Cerebellar nuclear complex (tissue), 1 donor: ENCODE measurements at places on chromosomes 12 and 14.

- DNase-seq: no peak
Measured at GRCh38 chr12:56029666-56030293, 8.9 kb downstream of the IKZF4 start.

DNA sequence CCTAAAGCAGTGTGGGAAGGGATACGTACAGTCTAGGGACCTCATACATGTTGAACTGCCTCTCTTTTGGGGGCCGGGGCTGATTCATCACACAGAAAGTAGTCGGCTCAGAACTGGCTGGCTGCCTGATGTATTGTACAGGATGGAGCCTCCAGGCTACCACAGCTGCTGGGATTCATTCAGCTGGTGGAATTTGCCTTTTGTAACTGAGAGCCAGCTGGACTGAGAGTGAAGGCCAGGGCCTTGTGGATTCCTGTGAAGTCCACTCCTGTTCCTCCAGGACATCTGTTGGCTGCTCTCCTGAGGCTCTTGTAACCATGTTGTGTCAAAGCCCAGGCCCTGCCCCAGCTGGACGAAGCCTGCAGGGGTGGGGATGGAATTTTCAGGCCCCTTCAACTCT, 116.3 kb upstream of the PRICKLE1 start:
- no peak for DNase-seq

DNA sequence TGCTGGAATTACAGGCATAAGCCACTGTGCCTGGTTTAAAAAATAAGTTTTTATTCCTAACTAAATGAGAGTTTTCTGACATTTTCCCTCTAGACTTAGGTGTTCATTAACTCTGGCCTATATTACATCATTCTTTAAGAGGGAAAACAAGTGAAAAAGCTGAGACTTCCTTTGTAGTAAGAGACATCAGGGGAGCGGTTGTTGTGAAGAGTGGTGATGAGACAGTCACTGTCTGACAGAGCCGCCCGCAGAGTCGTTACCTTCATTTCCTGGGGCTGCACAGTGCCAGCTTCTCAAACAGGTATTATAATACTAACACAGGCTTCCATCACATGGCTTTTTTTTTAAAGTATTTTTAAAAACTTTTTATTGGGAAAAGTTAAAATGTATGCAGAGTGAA, 19.7 kb upstream of the TDRD9 start:
- DNase-seq: no peak

DNA sequence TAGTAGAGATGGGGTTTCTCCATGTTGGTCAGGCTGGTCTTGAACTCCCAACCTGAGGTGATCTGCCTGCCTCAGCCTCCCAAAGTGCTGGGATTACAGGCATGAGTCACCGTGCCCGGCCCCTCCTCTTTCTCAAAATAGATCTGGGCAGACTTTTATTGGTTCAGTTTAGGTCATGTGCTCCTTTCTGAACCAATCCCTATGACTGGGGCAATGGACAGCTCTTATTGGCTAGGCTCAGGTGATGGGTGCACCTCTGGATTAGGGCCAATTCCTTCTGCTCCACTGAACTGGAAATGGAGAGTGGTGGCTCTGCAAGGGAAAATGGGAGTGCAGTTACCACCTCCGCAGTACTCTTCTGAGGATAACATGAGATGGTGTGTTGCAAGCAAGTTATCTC, 6.2 kb upstream of the ATP6V0A2 start:
- no peak for DNase-seq

DNA sequence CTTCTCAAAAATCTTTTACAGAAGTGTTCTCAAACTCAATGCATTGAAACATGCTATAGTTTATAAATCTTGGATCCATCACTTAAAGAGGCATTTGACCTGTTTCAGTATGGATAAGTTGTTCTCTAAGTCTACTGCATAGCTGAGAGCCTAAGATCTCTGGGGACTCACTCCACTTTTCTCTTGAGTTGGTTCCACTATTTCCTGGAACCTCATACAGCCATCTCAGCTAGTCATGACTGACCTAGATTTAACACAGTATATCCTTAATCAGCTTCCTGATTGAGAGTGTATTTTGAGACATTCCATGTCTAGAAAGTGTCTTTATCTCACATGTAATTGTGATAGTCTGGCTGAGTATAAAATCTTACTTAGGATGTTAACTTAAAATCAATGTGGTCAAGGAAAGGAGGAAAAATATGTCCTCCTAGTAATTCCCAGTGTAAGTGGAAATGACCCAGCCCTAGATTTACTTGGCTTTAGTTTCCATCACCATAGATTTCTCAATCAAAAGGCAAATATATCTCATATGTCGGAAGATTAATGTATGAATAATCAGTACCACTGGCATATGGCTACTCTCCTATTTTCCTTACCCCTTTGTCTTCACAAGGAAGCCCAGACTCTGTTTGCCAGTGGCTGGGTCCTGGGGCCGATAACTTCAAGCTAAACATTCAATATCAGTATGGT, 61.9 kb downstream of the KICS2 start:
- no peak for DNase-seq

- DNase-seq: no peak
Measured at GRCh38 chr12:915090-915489, 34.4 kb downstream of the RAD52 start.

- DNase-seq: no peak
Measured at GRCh38 chr14:37406095-37406494, 189.0 kb downstream of the FOXA1 start.

GRCh38 chr14:77964586-77964985, 164.7 kb downstream of the ADCK1 start:
- DNase-seq: no peak

DNA sequence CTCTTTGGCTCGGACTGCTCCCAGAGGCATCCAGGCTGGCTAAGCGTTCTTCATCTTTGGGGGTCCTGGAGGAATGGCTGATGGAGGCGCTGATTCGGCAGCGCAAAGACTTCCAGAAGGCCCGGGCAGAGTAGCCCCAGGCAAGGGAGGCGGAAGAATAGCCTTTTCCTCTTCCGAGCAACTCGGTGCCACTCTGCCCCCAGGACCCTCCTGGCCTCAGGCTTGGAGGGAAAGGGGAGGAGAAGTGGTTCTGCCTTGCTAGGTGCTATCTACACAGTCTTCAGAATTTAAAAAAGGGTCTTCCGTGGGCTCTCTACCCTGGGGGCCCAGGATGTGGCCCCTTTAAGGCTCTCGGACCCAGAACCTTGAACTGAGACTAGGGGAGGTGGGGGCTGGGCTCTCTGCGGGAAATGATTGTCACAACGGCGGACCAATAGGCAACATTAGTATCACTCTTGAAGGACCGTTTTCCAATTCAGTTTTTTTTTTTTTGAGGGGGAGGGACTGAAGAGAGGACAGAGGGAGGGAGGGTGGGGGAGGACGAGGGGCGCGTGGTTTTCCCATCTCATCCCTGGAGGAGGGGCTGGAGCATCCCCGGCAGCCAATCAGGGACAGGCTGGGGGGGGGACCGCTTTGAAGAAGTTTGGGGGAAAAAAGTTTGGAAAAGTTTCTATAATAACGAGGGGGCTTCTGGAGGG, at the start of gene NFATC4:
TSS of gene NFATC4 (plus strand) at position 671 of the 698 bp plus-strand sequence. CDS start 157 bp downstream, outside the sequence.
- no peak for DNase-seq

DNA sequence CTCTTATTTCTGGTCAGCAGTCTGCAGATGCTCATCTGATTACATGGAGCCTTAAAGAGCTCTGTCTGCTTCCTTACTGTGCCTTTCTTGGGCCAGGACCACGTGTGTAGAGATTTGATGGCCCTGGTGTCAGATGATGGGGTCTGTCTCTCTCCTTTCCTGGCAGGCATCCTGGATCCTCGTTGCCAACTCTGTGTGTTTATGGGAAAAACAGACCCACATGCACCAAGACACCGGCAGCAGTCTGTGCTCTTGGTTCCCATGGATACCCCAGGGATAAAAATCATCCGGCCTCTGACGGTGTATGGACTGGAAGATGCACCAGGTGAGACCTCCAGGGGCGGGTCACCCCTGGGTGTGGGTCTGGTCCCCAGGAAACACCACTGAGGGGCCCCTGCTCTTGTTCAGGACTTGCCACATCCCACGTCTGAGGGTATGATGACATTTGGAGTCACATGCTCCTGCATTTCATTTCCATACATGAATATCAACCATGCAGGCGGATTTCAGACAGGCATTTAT, 18.5 kb upstream of the ALDH2 start:
- DNase-seq: no peak

DNA sequence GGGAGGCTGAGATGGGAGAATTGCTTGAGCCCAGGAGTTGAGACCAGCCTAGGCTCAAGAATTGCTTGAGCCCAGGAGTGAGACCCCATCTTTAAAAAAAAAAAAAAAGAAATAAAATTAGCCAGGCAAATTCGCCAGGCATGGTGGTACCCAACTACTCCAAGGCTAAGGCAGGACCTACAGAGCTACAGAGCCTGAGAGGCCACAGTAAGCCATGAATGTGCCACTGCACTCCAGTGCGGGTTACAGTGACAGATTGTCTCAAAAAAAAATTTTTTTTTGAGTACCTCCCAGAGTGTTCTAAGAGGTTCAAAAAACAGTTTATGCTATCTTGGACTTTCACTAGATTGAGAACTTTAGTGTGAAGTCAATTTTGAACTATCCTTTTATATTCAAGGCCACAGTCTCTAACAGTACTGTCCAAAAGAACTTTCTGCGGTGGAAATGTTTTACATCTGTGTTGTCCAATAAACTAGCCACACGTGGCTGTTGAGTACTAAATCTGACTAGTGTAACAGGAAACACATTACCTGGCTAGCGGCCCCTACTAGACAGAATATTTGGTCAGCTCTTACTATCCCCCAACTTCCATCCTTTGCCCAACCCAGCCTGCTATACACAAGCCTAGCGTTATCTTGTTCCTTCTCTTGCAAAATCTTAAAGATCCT, 2.4 kb downstream of the RPL36AL start:
- no peak for DNase-seq

- no peak for DNase-seq
Measured at GRCh38 chr12:45994736-45995135, 4.4 kb upstream of the SCAF11 start.

GRCh38 chr14:54935958-54936357, 33.3 kb upstream of the GCH1 start:
- DNase-seq: no peak

- no peak for DNase-seq
Measured at GRCh38 chr12:68977335-68977734, 44.4 kb upstream of the CPM start.

DNA sequence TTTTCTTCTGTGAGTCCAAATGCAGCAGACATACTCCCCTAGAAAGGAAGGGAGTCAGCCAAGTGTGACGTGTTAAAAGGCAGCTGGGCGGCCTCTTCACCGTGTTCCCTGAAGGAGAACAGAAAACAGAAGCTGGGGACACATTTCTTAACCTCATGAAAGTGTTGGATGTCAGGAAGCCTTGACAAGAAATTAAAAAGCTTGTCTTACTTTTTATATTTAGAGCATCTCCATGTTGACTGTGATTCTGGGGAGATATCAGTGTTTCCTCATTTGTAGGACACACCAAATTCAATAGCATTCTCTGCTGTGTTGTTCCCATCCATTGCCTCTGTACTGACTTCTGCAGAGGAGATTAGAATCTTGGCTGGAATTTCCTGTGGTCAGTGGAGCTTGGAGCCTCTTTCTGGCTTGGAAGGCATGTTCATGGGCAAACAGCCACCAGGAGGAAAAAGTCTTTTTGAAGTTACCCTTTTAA, 93.7 kb downstream of the RMST start:
- no peak for DNase-seq

DNA sequence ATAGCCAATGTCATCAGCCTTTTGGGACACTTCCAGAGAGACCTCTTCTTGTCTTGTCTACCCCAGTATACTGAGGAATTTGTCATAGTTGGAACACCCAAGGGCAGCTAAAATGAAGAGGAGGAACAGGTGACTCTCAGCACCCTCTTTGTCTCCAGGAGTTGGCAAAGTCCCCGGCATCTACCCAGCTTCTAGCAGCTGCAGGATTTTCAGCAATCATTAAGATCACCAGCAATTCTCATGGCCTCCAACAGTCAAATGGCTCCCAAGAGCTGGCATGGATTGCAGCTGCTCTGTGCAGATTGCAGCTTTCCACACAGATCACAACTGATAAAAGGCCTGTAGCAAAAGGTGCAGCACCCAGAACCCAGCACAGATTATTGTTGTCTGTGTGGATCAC, 32.9 kb downstream of the RERGL start:
- DNase-seq: no peak

DNA sequence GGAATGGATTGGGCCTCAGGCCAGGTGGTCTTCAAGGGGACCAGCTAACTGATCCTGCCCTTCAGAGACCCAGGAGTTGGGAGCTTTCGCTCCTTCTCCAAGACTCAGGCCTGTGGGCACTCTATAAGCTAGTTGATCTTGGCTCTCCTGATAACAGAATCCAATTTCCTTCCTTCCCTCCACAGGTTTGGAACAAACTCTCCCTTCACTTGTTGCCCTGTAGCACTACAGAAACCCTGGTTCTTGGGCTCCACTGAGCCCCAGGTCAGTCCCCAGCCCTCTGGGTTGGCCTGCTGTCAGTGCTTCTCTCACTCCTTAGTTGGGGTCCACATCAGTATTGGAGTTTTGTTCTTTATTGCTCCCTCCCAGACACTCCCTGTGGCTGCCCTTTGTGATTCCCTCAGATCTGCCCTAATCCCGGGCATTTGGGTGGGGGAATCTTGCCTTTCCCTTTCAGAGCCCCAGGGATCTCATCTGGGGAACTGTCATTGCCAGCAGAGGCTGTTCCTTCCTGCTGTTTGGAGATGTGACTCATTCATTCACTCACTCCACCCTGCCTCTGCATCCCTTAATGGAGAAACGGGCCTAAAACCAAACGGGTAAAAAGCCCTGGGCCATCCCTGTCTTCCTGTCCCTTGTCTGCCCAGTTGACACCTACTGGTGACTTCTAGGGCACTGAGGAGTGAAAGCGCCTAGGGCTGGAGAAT, 4.4 kb upstream of the GPD1 start:
- DNase-seq: no peak

- DNase-seq: no peak
Measured at GRCh38 chr14:90381999-90382451, 14.8 kb upstream of the CALM1 start.

DNA sequence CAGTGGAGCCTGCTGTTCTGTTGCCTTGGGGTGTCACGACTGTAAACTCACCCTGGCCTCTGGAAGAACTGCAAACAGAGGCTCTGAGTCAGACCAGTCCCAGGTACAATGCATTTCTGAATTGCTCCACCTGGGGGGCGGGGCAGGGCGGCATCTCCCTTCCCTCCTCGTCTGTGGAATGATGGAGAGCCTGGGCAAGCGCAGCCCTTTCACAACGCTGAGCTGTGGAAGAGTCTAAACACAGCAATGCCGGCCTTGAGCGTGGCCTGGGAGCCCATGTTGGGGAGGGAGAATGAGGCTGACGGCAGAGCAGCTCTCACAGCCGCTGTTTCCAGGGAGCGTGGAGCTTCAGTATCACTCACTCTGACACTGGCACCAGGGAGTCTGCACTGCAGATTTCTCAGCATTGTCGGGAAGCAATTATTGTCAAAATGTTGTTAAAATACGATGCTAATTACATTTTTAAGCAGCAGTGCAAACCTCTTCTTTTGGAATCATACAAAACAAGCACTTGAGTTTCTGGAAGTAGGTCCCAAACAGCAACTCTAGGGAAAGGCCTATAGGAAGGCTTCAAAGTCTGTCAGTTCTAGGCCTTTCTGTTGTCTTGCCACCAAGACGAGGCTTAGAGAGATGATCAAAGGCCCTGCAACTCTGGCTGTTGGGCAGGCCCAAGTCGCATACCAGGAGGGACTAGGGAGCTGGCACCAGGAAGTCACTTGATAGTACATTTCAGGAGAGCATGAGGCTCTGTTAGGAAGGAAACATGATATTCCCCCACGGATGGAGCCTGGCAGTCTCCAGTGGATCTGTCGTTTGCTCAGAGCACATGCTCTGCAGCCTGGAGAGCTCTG, 244.0 kb upstream of the FKBP4 start:
- no peak for DNase-seq
